Muscle of leg (tissue), 16 donors: ENCODE measurements at places on chromosomes 5 and 9. TPM values are rescaled to one million over a fixed set of nuclear protein-coding genes. Genes with fewer than 3 reads are reported as not detected.
A peak's percentile ranks its signal among the peaks of the same experiment; 100 is the strongest.

DNA sequence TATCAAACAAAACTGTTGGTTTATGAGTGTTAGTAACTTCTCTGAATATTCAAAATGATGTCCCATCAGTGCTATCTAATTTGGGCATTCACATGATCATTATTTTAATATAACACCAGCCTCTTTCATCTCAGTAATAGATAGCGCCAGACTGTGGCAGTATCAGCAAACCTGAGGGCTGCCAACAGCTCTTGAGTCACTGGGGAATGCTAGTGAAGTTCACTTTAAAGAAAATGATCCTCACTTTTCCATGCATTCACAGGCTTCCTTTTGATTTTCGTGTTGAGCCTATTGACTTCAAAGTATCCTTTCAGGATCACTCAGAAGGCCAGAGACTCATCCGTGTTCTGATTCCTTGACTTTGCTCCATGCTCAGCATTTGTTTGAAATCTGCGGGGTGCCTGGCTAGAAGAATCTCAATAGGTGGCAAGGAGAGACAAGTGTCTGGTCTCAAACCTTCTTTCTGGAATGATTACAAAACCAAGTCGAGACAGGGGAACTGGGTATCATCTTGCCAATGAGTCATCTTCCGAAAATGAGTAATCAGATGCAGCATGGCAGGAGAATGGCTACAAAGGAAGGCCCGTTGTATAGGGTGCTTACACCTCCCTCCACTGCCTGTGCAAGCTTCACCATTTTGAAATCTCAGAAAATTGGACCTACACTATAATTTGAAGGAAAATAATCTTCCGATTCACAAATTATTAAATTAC, 509.1 kb downstream of the RASEF start:
- H3K4me3 ChIP-seq = no peak overlapping the region
- no peak for DNase-seq
- no peak overlapping the region for H3K27ac ChIP-seq
- H3K36me3 ChIP-seq = no peaks in the 10 kb centered on the region
- no peaks in the 10 kb centered on the region for H3K27me3 ChIP-seq
- peaks cover 2% of the 10 kb centered on the region for H3K4me1 ChIP-seq

DNA sequence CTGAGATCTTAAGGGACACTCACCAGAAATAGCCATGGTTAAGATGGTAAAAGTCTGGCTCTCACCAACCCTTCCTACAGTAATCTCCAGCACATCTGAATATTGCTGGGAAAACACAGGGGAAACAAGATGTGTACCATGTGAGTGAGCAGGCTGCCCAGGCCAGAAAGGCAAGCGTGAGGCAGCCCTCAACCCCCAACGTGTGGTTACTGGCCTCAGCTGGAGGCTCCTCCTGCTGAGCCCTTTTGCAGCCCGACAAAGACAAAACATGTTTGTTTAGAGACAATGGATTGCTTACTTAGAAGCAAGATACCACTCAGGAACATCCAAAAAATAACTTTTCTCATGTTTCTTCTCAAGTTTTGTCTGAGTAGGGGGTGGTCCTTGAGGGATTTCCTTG, 16.6 kb downstream of the ZFP62 start:
- DNase-seq = no peak
- H3K27ac ChIP-seq = no peak overlapping the region
- H3K4me1 ChIP-seq = no peaks in the 10 kb centered on the region

DNA sequence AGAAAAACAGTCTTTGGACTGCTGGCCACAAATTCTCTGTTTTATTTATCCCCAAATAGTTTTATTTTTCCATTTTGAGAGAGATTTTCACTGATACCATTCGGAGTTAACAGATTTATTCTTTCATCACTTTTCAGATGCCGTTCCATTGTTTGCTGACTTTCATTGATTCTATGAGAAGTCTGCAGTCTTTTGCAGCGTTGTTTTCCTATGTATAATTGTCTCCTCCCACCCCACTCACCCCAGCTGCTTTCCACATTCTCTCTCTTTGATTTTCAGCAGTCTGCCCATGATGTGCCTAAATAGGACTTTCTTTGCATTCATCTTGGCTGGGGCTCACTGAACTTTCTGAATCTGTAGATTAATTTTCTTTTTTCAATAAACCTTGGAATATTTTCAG, 107.6 kb downstream of the C9orf50 start:
- H3K4me1 ChIP-seq = no peaks in the 10 kb centered on the region
- no peak overlapping the region for H3K4me3 ChIP-seq
- DNase-seq = no peak
- no peaks in the 10 kb centered on the region for H3K36me3 ChIP-seq

GRCh38 chr9:93594041-93594756, 17.8 kb downstream of the PHF2 start:
- H3K27me3 ChIP-seq = no peaks in the 10 kb centered on the region
- DNase-seq = no peak
- H3K36me3 ChIP-seq = peaks cover 4% of the 10 kb centered on the region
- H3K4me1 ChIP-seq = peaks cover 43% of the 10 kb centered on the region
- no peak overlapping the region for H3K4me3 ChIP-seq

DNA sequence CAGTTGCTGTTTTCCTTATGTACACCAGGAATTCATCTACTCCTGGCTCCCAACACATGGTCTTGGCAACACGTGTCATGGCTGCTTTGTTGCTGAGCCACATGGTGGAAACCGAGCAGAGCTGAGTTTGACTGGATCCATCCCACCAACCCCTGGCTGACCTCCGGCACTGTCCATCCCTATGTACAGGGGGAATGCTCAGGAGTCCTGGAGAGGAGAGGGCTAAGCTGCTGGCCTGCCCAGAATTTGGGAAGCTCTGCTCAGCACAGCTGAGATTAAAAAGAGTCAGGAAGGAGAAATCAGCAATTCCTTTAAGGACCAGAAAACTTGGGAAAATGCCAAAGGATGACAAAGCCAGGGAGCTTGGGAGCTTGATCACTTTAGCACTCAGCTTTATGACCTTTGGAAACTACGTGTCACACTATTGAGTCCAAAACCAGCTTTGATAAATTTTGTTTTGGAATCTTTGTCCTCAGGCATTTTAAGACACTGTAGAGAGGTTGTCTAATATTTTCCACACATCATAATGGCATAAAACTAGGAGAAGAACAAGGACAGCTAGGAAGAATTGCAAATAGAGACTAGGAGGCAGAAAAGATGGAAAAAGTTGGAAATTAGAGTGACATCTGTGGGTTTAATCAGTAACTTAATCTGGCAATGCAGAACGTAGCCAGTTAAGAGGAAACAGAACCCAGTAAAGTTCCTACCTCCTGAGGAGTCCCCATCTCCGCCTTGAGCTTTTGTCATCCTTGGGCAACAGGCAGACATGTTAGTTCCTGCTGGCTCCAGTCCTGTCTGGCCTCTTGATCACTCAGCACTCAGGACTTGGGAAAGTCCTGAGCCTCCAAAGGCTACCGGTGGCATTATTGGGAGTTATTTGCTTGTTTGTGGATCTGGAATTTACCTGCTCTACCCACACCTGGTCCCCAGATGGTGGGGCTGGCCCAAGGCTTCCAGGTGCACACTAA, 62.5 kb upstream of the PLPP1 start:
- DNase-seq = peak; percentile 100
- peak overlapping the region; percentile 93 for H3K27ac ChIP-seq
- H3K4me1 ChIP-seq = peaks cover 43% of the 10 kb centered on the region

DNA sequence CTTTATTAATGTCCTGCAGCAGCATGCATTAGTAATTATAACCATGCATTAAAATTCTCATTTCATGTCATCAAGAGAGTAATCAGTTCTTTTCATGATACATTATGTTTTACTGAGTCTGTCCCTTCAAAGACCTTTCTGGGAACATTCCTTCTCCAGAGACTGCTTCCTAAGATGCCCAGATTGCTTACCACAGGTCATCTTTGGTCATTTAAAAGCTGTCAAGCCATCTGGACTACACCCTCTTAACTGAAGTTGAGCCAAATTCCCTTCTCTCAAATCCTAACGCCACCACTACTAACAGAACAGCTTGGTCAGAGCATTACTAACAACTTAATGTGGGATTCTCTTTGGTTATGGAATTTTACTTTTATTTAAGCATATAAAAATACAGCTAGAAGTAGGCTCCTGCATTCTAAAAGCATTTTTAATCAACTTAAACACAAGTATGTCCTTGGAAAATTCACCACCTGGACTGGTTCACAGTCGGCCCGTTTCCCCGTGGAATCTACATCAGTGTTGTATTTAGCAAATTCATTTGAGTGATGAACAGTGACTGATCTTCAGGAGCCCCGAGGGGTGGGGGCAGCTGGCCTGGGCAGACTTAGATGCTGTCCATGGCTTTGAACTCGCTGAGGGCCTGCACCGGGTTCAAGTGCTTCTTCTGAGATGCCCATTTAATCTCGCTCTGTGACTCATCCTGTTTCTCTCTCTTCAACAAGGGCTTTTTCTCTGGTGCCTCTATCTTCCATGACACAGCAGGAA, 92.8 kb upstream of the CCDC112 start:
- no peak overlapping the region for H3K4me3 ChIP-seq
- no peaks in the 10 kb centered on the region for H3K27me3 ChIP-seq
- H3K36me3 ChIP-seq = no peaks in the 10 kb centered on the region
- H3K4me1 ChIP-seq = peaks cover 8% of the 10 kb centered on the region
- DNase-seq = no peak
- H3K27ac ChIP-seq = no peak overlapping the region

GRCh38 chr5:147472664-147473475, 37.0 kb downstream of the DPYSL3 start:
- DNase-seq = peak; percentile 95
- no peak overlapping the region for H3K4me3 ChIP-seq
- H3K4me1 ChIP-seq = no peaks in the 10 kb centered on the region
- peak overlapping the region; percentile 91 for H3K27ac ChIP-seq

- no peak for DNase-seq
- peak overlapping the region; percentile 89 for H3K27ac ChIP-seq
- peaks cover 3% of the 10 kb centered on the region for H3K27me3 ChIP-seq
- peak overlapping the region; percentile 85 for H3K4me3 ChIP-seq
Measured at GRCh38 chr5:87266914-87267573, 639 bp upstream of the RASA1 start.

DNA sequence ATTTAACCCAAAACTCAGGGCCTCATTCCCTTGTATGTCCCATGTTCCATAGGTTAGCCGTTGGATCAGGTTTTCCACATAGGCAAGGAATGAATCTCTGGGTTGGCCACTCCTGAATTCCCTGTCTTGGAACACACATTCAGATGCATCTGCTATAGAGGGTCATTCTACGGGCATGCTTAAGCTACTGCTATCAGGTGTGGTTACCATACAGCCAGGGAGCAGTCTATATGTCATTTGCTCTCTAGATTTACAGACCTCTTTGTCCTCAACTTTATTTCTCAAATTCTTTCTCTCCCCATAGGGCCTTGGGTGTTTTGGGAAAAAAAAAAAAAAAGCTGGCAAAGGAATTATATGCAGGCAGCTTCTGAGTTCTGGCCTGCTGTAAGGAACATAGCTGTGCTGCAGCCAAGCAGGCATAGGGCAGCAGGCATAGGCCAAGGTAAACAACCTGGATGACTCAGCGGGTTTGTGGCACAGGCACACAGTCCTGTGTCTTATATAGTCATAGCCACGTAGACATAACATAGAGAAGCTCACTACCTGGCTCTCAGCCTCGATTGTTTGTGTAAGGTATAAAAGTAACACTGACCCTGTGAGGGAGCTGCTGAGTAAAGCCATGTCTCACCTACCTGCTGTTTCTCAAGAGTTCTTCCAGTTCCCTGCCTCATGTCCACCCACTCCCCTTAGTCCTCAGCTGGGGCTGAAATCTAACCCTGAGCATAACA, 141.5 kb downstream of the OSTF1 start:
- no peaks in the 10 kb centered on the region for H3K36me3 ChIP-seq
- H3K4me1 ChIP-seq = no peaks in the 10 kb centered on the region
- no peak for DNase-seq
- H3K27me3 ChIP-seq = no peaks in the 10 kb centered on the region
- H3K4me3 ChIP-seq = no peak overlapping the region

DNA sequence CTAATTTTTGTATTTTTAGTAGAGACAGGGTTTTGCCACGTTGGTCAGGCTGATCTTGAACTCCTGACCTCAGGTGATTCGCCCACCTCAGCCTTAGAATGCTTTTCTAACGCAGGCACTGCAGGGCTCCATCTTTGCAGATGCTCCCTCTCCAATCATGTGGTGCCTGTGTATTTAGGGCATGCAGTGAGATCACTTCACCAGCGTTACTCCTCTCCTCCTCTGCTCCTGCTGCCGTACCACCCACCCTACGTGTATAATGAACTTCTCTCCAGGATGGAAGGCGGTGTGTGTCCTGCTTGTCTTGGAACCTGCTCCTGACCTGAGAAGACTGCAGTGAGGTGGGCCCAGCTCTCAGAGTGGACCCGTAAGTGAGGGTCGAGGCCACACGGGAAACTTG, 13.6 kb upstream of the CFAP157 start:
- no peak overlapping the region for H3K4me3 ChIP-seq
- no peaks in the 10 kb centered on the region for H3K27me3 ChIP-seq
- H3K36me3 ChIP-seq = peaks cover 30% of the 10 kb centered on the region
- DNase-seq = no peak

DNA sequence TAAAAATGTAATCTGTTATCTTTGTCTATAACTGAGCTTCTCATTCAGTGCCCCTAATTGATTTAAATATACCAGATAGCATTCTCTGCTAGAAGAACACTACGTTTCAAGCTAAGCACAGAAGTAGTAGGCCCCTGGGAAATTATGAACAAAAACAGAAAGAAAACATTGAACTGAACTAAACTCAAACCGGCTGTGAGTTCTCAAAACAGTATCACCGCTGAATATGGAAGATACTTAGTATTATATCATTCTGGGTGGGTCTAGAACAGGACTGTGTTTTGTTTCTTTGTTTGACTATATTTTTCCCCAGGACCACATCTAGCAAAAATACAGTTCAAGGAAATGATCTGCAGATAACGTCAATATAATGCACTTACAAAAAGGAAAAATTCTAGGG, 95.1 kb upstream of the HMHB1 start:
- DNase-seq = peak; percentile 94
- no peaks in the 10 kb centered on the region for H3K27me3 ChIP-seq
- H3K4me3 ChIP-seq = no peak overlapping the region
- peaks cover 27% of the 10 kb centered on the region for H3K4me1 ChIP-seq
- H3K27ac ChIP-seq = peak overlapping the region; percentile 43

- DNase-seq = peak; percentile 91
- peaks cover 25% of the 10 kb centered on the region for H3K27me3 ChIP-seq
- peaks cover 19% of the 10 kb centered on the region for H3K4me1 ChIP-seq
- H3K4me3 ChIP-seq = no peak overlapping the region
- no peak overlapping the region for H3K27ac ChIP-seq
Measured at GRCh38 chr9:107484117-107484723, 5.3 kb downstream of the KLF4 start.

- H3K4me1 ChIP-seq = peaks cover 34% of the 10 kb centered on the region
- DNase-seq = peak; percentile 33
- no peaks in the 10 kb centered on the region for H3K36me3 ChIP-seq
- no peak overlapping the region for H3K4me3 ChIP-seq
- H3K27me3 ChIP-seq = peaks cover 15% of the 10 kb centered on the region
- H3K27ac ChIP-seq = no peak overlapping the region
Measured at GRCh38 chr9:70421272-70422180, 7.1 kb upstream of the KLF9 start.

Gene DPM2
- total RNA-seq = 16.7 TPM

Gene OLFM1
- 3.2 TPM for total RNA-seq

Gene SHOC1
- total RNA-seq = not detected

Gene RIC1
- 18.4 TPM for total RNA-seq

Gene PCDHGC5
- 0.75 TPM for total RNA-seq

Gene PCDHA1
- 0.04 TPM for total RNA-seq

Gene TMEM174
- total RNA-seq = not detected
